NCI-H187 treated with DMSO at 0.1 percent for 48 hours (cell line): ENCODE measurements at places on chromosomes 13 and 19.

GRCh38 chr19:29812080-29812880 lies 489 bp downstream of the CCNE1 start:
- DNase-seq: no peak

DNA sequence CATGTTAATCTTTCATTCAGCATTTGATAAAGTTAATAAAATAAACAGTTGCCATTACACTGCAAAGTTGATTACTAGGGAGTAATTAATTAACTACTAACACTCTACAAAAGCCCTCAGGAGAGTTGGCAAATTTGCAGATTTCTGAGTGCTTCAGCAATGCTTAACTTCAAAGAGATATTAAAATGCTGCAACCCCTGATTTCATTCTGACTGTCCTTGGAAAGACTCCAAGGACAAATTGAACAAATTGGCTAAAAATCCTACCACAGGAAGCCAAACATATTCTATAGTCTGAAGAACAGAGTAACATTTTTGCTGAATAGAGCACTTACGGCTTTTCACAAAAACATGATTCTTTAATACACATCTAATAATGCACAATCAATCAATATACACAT lies 1543.0 kb downstream of the SLITRK5 start:
- DNase-seq: no peak

GRCh38 chr13:46679369-46680120 lies 117.4 kb downstream of the ESD start:
- DNase-seq: no peak

DNA sequence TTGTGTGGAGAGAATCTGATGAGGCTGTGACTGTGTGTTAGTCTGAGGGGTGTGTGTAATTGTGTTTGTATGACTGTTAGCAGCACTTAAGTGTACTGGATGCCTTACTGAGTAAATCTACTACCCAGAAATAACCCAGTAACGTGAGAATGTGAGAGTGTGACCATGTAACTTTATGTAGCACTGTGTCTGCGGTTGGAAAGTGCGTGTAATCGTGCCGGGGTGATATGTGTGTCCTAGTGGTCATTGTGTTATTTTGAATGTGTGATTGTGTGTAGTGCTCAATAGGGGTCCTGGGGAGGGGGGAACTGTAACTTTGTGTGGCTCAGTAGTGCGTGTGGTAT lies 550 bp downstream of the ZNF383 start:
- no peak for DNase-seq

DNA sequence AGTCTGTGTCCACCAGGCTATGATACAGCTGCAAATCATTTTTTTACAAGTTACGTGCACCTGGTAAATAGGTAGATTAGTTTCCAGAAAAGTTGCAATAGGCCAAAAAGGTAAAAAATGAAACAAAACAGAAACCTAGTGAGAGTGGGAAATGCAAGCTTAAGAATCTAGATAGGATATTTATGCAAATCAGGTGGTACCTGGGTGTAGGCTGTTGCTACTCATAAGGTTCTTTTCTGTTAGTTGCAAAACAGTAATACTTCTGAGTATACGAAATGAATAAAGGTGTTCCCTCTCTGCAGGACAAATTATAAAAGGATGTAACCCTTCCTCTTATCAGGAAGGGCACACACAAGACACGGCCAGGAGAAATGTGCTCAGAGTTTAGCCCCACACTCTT lies 97.9 kb downstream of the UGGT2 start:
- no peak for DNase-seq

DNA sequence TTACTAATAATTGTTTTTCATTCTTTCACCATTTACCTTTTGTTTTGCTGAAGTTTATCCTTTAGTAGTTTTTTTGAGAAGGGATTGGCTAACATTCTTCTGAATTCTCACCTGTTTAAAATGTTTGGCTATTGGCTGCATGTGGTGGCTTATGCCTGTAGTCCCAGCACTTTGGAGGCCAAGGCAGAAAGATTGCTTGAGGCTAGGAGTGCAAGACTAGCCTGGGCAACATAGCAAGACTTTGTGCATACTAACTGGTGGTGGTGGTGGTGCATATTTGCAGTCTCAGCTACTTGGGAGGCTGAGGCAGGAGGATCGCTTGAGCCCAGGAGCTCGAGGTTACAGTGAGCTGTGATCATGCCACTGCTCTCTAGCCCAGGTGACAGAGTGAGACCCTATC lies 27.5 kb upstream of the RNF113B start:
- no peak for DNase-seq

DNA sequence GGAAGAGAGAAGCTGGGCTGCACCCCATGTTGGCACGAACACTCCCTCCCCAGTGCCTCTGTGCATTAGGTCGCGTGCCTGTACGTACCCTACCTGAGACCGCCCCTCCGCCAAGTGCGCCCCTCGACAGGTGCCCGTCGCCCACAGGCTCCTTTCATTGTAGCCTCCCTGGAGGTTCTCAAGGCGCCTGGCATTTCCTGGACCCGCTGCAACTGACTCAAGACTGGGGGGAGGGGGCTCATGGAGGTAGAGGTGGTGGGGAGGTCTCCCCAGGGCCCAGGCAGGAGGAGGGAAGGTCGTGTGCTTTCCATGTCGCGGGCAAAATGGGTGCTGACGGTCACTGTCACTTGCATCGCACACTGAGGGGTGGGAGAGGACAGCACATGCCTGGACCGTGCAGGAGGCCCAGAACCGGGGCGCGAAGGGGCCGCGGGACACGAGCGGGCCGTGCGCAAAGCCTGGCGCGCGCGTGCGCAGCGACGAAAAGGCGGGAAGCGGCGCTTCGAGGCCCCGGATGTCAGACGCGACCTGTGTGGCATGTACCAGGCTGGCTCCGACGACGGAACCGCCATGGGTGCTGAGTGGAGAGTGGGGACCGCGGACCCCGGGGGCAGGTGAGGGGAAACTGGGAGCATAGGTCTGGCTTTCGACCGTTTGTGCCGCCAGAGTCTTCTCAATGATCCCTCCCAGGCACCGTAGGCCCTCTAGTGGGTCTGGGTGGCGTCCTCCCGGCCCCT lies 16.5 kb downstream of the NFIX start:
- no peak for DNase-seq

- DNase-seq: no peak
Measured at GRCh38 chr19:17522988-17523872, 11.8 kb downstream of the PGLS start.

DNA sequence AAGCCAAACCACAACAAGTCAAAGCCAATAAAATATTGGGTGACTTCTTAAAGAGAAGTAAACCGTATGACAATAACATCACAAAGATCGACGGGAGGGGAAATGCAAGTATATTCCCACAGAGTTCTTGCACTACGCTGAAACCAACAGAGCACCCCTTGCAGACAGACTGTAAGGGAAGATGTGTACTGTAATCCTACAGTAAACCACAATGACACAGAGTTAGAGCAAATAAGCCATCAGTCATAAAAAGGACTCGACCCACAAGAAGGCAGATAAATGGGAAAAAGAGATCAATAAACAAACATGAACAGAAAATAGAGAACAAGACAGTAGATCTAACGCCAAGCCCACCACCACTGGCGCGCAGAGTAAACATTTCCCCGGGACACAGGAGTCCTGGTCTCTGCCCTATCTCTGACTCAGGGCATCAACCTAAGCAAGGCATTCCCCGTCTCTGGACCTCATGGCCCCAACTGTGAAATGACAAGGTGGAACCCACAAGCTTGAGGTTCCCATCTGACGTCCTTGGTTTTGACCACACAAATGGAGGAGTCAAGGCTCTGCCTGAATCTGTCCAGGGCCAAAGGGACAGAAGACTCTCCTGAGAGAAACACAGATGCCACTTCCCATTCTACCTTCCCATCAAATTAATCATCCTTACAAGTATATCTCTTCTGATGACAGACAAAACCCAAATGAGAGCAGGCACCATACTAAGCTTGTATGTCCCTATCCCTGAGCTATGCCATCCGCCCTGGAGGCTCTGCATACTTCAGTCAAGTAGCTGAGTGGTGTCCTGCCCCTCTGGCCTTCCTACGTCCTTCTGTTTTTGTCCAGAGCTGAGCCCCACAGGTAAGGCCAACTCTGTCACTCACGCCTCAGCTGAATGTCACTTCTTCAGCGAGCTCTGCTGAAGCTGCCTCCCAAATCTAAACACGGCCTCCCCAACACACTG lies 15.0 kb downstream of the SAFB2 start:
- DNase-seq: no peak

- DNase-seq: no peak
Measured at GRCh38 chr19:8631425-8631819, 989 bp downstream of the NFILZ start.

DNA sequence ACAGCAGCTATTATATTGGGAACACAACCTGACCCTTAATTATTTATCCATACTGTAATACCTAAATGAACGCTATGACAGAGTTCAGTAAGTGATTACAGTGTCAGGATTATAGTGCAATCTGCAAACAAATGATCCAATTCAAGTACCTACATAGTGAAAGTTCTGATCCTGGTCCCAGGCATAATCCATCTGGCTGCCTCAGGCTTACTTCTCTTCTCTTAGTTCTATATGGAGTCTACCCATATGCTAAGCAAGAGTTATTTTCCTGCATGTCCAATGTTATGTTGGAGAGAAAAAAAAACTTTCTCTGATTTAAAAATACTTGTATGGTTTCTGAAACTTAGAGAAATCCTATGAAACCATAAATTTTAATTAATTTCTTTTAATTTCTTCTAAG lies 1487.7 kb upstream of the SLC10A2 start:
- DNase-seq: no peak

- DNase-seq: no peak
Measured at GRCh38 chr19:41530761-41531301, 45.1 kb upstream of the CEACAM21 start.

DNA sequence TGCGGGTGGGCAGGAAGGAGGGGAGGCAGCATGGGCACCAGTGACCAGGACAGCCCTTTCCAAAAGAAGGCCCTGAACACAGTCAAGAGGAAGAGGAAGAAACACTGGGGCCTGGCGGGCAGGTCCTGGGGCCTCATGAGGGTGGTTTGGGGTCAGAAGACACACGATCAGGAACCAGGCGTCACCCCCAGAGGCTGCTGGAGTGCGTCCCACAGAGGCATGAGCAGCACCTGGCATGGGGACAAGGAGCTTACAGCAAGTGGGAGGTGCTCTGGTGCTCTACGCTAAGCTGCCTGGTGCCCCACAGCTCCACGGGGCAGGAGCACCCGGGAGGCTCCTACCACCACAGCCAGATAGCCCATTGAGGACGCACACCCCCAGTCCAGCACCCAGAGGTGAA lies 20.0 kb downstream of the ELL start:
- DNase-seq: no peak

GRCh38 chr13:65287405-65287804 lies 1942.7 kb downstream of the PCDH9 start:
- DNase-seq: no peak

GRCh38 chr13:80529734-80530133 lies 188.8 kb upstream of the SPRY2 start:
- DNase-seq: no peak

- no peak for DNase-seq
Measured at GRCh38 chr13:64234255-64234654, 2818.6 kb upstream of the PCDH20 start.

- no peak for DNase-seq
Measured at GRCh38 chr13:77207943-77208342, 119.0 kb downstream of the MYCBP2 start.

DNA sequence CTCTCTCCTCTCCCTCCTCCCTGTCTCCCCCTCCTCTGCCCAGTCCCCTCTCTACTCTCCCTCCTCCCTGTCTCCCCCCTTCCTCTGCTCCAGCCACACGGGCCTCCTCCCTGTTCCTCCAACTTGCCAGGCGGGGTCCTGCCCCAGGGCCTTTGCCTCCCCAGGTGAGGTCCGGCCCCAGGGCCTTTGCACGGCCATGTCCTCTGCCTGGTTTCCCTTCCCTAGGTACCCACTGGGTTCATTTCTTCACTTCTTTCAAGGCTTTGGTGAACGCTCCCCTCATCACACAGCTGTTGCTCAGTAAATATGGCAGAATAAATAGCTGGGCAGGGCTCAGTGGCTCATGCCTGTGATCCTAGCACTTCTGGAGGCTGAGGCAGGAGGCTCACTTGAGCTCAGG lies 21.2 kb downstream of the MISP start:
- no peak for DNase-seq

GRCh38 chr13:42056583-42056982 lies 8.1 kb downstream of the DGKH start:
- no peak for DNase-seq
